ENCODE measurements at places on chromosomes 12 and 14.

DNA sequence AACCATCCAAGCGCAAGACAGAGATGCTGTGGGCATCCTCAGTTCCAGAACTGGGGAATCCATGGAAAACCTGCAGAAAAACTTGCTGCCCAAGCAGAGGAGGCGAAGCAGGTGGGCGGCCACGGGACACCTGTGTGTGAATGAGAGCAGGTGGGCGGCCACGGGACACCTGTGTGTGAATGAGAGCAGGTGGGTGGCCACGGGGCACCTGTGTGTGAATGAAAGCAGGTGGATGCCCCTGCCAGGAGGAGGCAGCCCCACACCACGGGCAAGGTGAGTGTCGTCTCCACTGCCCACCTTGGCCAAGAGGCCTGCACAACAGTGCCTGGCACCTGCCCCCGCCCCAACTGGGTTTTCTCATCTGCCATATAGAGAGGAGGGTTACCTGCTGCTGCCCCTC is 59.2 kb downstream of the GSC start:
- no peak for DNase-seq

- no peak for DNase-seq
Measured at GRCh38 chr14:101116486-101117130, 213.1 kb upstream of the RTL1 start.

DNA sequence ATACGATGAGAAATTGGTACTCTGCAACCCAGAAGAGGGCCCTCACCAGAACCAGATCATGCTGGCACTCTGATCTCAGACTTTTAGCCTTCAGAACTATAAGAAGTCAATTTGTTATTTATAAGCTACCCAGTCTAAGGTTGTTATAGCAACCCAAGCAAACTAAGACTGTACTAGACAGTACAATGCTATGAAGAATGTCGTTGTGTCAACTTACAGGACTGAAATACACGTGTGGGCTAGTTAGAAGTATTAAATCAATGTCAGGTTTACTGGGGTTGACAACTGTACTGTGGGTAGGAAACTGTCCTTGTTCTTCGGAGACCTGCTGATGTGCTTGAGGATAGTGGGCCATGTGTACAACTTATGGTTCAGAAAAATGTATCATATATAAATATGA is 19.7 kb downstream of the DUSP16 start:
- DNase-seq = no peak

- DNase-seq = no peak
Measured at GRCh38 chr14:81632157-81632556, 98.5 kb upstream of the SEL1L start.

DNA sequence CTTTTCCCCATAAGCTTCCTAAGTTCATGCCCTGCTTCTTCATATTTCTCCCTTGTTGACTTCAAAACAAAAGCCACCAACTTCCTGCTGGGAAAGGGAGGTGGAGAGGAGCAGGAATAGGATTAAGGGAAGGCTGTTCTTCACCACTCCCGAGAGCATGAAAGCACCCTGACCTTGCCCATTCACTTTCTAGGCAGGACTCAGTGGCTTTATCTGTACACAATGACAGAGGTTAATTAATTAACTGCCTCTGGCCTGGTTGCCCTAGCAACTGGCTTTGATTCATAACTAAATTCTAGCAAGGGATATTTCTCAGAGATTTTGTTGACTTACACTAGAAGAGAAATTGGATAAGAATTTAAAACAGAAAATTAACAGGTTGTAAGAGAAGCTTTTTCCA is 396.8 kb downstream of the RPS29 start:
- DNase-seq = no peak

DNA sequence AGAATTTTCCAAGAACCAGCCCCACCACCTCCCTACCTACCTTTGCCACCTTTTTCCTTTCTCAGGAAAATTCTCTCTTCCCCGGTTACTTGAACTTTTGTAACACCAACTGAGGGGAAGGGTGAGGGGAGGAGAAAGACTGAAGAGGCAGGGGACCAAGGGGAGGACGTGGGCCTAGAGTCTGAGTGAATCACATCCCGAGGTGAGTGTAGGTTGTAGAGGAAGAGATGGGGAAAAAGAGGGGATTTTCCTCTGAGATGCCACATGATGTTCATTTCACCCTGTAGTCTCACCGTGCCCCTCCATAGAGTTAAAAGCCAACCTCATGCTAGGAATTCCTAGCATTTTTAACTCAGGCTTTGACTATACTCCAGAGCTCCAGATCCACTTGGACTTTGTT is 311.8 kb downstream of the RPAP3 start:
- DNase-seq = no peak

GRCh38 chr14:24394275-24394674 is 4.5 kb upstream of the NYNRIN start:
- DNase-seq = no peak

DNA sequence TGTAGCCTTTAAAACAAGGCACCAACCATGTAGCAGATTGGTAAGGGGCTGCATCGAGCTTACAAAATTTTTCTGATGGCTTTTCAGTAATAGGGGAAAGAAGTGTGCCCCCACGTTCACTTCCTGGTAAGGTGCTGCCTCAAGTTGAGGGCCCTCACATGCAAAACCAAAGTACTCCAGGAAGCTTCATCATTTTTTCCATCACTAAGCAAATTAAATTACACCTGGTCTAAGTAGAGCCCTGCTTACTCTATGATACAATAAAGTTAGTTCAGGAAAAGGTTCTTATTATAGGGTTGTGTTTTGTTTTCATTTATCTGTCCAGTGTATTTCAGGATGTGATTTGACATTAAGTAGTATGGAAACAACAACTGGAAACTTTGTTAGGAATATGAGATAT is 15.0 kb upstream of the AKAP5 start:
- DNase-seq = no peak

- DNase-seq = no peak
Measured at GRCh38 chr12:40107803-40108620, 2.1 kb upstream of the SLC2A13 start.

DNA sequence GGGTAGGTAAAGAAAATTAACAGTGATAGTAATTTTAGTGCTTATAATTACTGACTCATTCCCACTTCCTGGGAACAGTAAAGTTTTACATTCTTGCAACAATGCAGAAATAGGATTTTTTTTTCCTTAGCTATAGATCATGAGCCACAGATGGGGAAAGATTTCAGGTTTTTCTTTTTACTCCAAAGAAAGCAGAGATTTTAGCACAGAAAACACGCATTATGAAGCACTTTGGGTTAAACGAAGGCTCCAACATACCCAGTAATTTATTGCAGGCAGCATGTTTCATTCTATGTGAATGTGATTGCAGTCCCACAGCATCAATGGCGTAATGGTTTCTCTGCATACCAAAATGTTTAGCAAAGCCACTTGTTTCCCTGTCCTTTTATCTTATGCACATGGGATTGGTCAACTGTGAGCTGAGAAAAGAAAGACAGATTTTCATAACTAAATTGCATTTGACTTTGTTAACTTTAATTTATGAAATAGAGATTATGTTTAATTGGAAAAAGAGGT is 124.6 kb upstream of the E2F7 start:
- DNase-seq = peak; percentile 93

DNA sequence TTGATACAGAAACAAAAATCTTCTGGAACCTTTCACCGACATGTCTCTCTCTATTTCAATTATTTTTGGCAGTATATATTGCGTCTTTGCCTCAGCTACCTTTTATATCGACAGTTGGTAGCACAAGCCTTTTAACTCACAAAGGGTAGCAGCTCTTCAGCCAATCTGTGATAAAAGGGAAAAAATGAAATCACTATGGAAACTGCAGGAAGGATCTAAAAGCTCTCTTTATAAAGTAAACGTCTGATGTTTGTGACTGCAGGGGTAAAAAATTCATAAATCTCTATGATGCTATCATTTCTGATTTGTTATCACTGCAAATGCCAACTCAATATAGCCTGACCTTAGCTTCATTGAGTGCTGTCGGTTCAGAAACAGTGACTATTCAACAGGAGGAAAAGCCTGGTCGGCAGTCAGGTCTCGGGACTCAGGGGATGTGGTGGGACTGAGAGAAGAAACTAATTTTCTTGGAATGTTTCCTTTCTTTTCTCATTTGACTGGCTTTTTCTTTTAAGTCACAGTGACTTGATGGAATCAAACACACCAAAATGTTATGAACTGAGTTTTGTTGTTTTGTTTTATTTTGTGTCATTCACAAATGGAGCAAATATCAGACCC is 5.9 kb upstream of the RMST start:
- DNase-seq = no peak

DNA sequence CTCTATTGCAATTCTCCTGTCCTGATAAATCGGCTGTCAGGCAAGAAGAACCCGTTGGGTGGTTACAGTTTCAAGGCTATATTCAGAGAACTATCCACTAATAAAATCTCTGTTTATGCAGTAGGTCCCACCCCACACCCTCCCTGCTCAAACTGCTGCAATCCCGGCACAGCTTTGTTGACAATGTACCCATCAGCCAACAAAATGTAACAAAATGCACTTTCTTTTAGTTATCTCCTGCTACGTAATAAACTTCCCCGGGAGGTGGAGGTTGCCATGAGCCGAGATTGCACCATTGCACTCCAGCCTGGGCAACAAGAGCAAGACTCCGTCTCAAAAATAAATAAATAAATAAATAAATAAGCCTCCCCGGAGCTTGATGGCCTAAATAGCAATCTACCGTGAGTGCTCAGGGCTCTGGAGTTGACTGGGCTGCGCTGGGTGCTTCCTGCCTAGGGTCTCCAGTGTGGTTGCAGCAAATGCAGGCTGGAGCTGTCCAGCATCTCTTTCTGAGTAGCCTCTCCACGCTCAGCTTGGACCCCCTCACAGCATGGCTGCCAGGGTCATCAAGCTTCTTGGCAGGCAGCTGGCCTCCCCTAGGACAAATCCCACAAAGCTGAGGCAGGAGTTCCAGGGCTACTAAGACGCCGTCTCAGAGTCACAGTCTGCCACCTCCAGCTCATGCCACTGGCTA is 43.2 kb upstream of the FBRSL1 start:
- DNase-seq = no peak

DNA sequence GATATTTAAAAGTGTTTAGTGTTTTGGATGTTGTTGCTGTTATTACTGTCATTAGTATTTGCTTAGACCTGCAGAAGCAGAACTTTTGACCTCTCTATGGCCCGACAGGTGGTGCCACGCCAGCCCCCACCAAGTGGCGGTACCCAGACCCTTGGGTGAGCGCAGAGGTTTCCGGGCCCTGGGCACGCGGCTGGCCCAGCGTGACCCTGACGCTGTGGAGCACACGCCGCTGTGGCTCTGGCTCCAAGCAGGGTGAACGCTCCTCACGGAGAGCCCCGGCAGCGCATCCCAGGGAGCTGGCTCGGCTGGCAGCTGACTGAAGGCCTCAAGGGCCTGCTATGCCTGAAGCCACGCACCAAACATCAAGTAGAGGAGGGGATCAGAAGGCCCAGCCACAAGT is 22.6 kb downstream of the SLC25A47 start:
- no peak for DNase-seq

DNA sequence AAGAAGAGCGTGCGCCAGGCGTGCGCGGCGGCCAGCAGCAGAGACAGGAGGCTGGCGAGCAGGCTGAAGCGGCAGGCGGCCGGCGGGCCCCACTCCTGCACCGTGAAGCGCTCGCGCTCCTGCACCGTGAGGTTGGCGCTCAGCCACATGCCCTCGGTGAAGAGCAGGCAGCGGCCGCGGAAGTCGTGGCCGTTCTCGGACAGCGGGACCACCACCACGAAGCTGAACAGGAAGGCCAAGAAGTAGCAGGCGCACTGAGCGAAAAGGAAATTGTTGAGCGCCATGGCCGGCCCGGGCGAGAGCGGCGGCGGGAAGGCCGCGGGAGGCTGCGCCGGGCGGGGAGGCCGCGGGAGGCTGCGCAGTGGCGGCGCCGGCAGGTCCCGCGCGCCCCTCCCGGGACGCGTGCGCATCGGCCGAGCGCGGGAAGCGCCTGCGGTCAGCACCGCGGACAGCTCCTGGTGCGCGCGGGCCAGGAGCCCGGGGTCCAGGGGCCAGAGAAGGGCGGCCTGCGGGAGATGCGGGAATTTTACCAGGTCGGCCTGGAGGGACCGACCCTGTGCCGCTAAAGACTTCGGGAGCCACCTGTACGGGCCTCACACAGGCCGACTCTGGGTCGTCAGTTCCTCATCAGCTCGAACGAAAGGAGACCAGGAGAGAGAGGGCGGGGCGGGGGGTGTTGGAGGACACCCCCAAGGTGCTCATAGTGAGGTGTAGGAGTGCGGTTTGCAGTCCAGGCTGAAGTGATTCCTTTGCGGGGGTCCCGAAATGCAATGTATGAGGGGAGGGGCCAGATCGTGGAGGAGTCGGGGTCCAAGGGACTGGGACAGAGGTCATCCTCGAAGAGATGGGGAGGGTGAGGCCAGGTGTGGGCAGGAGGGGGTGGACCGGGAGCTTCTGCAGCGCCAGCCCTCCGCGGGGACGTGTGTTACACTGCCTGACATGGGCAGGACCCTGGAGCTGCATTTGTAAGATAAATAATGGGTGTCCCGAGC is at the start of gene TMEM179:
TMEM179 (minus strand) TSS at position 315 of the 992 bp plus-strand sequence; CDS start at position 284, 31 bp downstream.
- peak; percentile 28 for DNase-seq

DNA sequence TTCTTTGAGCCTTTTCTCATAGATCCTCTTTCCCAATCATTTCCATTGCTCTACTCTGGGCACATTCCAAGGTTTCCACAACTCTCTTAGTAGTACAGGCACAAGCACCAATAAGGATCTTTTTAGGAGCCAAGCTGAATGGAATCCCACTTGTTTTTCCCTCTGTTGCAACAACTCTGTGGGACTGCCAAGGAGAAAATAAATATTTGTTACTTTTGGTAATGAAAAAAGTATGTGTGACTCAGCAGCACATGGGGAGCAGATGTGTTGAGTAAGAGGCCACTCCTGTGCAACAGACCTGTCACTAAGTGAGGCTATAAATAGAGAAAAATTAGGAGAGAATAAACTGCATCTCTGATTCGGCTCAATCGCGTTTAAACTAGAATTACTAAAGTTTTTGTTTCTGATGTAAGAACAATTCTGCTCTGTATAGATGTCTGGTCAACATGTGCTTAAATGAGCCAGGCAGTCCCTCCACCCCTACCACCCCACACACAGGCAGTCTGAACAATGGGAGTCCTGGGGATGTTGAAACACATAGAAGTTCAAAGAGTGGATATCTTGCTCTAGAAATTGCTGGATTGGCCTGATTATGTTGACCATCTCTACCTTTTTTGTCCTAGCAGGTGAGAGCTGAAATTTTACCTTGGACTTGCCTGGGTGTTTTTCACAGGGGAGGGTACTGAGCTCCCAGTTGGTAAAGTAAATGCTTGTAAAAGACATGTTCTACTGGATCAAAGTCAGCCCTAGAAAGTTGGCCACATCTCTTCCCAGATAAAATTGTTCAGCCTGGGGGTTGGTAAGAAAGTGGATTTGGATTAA is 244.3 kb upstream of the NOVA1 start:
- DNase-seq = peak; percentile 95

- DNase-seq = no peak
Measured at GRCh38 chr14:85250414-85251189, 279.3 kb upstream of the FLRT2 start.

DNA sequence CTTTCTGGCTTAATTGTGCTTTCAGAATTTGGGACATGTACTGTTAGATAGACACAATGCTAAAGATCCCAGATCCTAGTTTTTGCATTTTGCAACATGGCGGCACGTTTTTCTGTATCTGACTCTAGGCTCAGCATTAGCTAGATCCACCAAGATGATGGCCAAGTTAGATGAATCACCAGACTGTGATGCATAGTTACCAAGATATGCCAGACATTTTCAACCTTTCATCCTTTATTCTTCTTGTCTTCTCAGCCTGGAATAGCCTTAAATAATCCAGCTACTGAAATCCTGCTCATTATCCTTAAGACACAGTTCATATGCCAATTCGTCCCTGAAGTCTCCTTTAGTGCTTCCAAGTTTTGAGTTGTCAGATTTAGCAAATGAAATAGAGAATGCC is 144.9 kb upstream of the CRY1 start:
- peak; percentile 20 for DNase-seq

- peak; percentile 4 for DNase-seq
Measured at GRCh38 chr14:67749341-67750084, 47.8 kb downstream of the RDH12 start.

Measured in fibroblast of skin of scalp (primary cell).